Stimulated activated CD4-positive, alpha-beta T cell treated with anti-CD3 and anti-CD28 coated beads, Interleukin-1b, Interleukin-23, amount 100 ng/mL, for 24 hours (primary cell): ENCODE measurements at places on chromosomes 16 and 17.

DNA sequence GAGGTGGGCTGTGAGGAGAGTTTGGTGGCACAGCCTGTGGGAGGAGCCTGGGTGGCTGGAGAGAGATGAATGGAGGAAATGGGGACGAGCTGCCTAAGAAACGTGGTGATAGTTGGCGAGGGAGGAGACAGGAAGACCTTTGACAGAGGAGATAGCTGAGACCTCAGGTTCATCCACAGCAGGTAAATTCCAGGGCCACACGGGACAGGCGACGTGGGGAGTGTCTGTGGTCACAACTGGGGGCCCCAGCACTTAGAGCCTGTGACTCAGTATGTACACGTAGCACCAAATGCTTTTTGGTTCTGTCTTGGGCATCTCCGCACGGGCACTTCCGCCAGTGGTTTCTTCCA is 7.7 kb downstream of the MINK1 start:
- no peak for DNase-seq

GRCh38 chr17:36935671-36936454 is 1.4 kb upstream of the LHX1 start:
- no peak for DNase-seq

GRCh38 chr17:64185101-64185500 is 55.2 kb upstream of the ERN1 start:
- DNase-seq = no peak

GRCh38 chr17:34579017-34579946 is at the start of gene TMEM132E:
TSS of gene TMEM132E (plus strand) at chr17:34579582. CDS start at chr17:34581077, 1,495 bp downstream.
- DNase-seq = no peak

DNA sequence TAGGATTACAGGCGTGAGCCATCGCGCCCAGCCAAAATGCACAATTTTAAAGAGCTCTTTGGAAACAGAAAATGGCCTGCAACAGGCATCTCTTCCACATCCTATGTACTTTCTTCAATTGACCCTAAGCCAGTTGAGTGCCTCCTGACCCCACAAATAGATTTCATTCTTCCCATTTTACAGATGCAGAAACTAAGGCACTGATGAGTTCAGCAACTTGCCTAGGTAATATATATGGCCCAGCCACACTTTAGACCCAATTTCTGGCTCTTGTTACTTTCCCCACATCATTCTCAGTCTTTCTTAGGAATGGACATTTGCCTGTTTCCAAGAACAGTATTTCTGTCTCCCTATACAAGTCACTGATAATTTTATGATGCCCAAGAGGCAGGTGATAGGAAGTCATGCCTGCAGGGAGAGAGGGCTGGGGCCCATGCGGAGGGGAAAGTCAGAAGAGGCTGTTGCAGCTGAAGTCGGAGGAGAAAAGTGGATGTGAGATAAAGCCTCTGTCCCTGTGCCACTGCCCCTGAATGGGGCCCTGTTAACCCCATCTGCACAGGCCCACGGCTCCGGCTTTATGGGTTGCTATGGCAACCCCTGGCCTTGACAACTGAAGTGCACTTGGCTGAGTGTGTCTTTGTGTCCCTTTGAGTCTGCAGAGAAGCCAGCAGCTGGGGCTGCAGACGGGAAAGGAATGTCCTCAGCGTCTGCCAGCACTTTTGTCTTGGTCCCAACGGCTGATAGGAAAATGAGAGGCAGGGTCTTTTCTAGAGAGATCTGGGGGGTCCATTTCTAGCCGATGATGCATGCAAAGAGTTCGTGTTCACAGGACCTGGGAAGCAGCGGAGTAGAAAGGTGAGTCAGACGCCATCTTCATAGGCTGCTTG is 45.9 kb downstream of the ABAT start:
- DNase-seq = no peak

- DNase-seq = no peak
Observed at GRCh38 chr17:31061678-31062077, 33.1 kb upstream of the NF1 start.

DNA sequence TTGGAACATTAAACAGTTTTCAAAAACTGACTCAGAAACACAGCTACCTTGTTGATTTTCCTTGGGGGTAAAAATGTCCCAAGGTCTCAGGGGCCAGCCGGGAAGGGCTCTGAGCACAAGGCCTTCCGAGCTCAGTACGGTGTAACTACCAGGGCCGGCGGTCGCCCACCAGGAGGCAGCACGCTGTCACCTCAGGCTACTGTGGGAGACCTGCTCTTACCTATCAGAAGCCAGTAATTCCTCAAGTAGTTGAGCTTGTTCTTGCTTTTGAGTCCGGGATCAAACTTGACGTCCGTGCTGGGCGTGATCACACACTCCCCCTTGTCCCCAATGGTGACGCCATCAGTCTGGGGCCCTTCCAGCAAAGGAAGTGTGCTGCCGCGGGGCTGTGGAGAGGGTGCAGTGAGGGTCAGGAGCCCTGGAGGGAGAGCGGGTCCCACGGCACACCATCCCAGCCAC is 43.4 kb upstream of the ICAM2 start:
- no peak for DNase-seq

GRCh38 chr17:81928544-81929252 is 1.2 kb upstream of the MAFG start:
- no peak for DNase-seq

DNA sequence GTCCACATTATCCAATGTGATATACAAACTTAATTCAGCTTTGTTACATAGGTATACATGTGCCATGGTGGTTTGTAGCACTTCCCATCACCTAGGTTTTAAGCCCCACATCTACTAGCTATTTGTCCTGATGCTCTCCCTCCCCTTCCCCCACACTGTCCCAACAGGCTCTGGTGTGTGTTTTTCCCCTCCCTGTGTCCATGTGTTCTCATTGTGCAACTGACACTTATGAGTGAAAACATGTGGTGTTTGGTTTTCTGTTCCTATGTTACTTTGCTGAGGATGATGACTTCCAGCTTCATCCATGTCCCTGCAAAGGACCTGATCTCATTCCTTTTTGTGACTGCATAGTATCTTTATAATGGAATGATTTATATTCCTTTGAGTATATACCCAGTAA is 196.7 kb downstream of the CDH11 start:
- no peak for DNase-seq

DNA sequence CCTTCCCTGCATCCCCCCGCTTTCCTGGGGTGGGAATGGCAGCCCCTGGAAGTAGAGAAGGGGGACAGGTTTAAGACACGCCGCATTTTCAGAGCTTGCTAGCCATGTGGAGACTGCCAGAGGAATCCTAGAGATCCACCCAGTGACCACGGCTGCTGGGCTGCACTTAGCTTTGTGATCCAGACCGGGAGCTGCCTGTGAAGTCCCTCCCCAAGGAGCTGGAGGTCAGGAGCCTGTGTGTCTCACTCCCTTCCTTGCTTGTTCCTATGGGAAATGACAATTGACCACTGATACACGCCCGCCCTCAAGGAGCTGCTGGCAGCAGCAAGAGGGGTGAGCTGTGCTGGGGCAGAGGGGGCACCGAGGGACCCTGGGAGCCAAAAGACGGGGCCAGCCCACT is 73.7 kb downstream of the SREBF1 start:
- no peak for DNase-seq

DNA sequence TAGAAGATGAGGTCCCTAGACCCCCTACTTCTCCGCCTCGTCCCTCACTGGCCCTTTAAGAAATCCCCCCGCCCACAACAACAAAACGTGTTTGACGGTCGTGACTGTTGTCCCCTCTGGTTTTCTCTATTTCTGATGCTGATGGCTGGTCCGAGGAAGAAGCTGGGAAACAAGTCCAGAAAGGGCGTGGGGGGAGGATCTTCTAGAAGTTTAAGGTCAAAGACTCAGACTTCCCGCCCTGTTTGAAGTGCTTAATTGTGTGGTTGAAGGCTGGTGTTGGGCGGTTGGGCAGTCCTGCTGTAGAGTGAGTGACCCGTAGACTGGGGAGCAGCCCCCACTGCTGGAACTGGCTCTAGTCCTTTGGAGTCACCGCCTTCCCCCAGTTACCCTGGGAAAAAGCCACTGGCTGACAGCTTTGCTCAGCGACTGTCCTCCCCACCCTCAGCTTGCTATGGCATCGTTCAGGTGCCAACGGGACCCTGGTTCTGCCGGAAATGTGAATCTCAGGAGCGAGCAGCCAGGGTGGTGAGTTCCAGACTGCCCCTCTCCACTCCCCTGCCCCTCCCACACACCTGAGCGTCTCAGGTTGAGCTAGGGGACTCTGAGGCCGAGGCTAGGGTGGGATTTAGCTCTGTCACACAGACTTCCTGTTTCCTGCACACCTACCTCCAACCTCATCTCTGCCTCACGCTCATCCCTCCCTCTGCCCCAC is 1.6 kb downstream of the MLLT6 start:
- DNase-seq = no peak

DNA sequence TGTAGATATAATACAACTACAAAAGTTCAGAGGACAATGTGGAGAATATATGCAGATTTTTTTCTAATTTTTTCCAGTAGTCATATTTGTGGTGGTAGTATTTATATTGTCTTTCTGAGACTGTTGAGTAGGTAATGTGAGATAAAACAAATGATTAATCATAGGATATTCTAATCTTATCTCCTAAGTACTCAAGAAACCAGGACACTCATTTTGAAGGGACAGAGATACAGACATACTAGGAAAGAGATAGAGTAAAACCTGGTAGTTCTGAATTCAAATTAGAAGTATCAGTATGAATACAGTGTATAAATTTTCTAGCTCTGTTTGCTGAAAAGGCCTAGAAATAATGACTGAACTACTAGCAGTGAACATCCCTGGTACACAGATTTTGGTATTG is 141.7 kb upstream of the ASIC2 start:
- no peak for DNase-seq

- no peak for DNase-seq
Observed at GRCh38 chr17:81513753-81514488, 1.3 kb upstream of the ACTG1 start.

GRCh38 chr17:19546289-19547065 is 12.8 kb downstream of the SLC47A1 start:
- no peak for DNase-seq

DNA sequence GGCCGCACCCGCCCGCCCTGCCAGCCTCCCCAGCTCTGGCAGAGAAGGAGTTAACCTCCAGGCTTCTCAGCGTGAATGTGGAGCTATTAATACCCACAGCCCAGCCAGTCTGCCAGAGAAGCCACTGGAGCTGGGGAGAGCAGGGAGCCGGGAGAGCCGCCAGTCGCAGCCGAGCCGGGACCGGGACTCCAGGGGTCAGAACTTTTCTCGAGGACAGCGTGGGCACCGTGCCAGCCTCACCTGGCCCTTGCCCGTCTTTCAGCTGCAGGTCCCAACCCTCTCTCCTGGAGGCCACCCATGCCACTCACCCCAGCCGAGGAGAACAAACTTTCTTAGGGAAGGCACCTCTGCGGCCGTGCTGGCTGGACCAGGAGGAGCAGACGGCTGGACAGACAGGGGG is 33.8 kb upstream of the SBK1 start:
- DNase-seq = no peak

DNA sequence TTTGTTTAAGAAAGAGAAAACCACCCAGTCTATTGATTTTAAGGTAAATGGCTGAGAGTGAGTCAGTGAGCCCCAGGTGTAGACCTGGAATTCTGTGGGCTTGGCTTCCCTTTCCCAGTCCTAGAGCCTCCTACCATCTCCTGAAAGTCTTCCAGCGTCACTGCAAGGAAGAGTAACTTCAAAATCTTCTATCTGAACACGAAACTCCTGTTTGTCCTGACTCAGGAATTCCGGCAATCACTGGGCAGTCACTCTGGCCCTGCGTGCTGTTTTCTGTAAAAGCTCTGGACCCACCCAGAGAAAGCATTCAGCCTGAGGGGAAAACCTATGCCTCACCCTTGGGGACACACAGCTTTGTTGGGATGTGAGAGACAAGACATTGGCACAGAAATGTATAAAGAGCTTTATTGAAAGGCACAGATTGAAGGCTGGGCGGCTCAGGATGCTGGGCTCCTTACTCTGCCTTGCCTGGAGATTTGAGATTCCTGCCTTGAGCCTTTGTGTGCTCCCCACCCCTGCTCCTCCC is 15.9 kb downstream of the MINK1 start:
- no peak for DNase-seq

DNA sequence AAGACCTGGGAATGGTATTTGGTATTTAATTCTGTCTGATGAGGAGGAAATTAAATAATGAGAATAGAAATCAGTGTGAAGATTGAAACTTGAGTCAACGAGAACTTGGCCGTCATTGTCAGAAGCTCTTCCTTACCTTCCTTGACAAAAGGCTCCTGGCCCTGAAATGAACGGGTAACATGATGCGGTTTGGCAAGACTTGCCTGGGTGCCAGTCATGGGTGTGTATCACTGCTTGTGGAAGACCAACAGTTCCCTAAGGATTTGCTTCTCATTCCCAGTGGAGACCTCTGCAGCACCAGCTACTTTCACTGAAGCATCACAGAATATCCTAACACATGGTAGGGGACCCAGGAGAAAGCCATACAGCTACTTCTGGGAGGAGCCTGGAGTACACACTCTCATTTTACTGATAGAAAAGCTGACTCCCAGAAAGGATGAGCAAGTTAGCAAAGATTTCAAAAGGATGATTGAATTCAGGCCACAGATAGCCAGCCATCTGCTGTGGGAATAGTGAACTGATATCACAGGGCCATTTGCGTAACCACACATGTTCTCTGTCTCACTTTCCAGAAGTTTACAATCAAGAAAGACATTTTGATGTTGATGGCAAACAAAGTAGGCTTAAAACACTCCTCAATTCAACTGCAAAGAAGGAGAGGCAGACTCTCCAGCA is 258.1 kb upstream of the SALL1 start:
- no peak for DNase-seq

- no peak for DNase-seq
Observed at GRCh38 chr17:15384142-15384787, 42.9 kb upstream of the TEKT3 start.

DNA sequence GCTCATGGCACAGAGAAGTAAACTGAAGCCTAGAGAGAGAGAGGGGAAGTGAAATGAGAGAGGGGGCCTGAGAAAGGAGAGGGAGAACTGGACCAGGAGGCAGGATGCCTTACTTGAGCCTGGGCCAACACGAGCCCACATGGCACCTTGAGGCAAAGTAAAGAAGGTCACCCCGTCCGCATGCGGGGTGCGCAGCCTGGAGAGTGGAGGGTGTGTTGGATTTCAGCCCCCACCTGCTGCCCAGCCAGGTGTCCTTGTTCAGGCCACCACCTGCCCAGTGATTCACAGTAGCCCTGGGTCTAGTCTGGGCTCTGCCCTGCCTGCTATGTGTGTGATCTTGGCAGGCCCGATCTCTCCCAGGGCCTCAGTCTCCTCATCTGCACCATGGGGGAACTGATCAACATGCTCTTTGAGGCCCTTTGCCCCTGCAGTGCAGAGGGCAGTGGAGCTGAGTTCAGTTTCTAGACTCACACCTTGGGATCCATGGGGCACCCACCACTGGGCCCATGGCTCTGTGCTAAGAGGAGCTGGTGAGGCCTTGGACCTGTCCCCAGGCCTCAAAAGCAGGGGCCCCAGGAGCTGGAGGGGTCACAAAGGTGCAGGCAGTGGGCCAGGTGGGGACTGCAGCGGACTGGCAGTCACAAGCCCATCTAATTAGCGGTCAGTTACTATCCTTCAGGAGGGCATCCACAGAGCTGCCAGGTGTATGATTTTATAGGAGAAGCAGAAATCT is 9.8 kb upstream of the DRC7 start:
- no peak for DNase-seq
